ENCODE measurements at places on chromosomes 1 and 21.

- DNase-seq, result no peak
Observed at GRCh38 chr1:160642281-160642644, 4.6 kb downstream of the SLAMF1 start.

DNA sequence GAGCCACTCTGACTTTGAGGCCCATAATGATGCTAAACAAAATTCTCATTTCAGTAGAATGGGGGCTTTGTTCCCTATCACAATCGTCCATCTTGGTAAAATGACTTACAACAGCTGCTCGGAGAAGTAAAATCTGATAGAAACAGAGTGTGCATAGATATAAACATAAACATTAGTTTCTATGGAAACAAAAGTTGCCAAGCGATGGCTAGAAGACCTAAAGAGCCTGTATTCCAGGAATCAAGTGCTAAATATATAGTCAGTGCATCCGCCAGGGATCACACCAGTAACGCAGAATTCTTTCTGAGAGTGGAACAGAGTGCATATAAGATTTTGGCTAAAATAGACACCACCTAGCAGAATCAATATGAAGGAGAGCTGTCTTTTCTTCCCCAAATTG, 91.2 kb upstream of the KAZN start:
- no peak for DNase-seq

GRCh38 chr1:107555578-107555977, 409.4 kb downstream of the VAV3 start:
- DNase-seq, result no peak

DNA sequence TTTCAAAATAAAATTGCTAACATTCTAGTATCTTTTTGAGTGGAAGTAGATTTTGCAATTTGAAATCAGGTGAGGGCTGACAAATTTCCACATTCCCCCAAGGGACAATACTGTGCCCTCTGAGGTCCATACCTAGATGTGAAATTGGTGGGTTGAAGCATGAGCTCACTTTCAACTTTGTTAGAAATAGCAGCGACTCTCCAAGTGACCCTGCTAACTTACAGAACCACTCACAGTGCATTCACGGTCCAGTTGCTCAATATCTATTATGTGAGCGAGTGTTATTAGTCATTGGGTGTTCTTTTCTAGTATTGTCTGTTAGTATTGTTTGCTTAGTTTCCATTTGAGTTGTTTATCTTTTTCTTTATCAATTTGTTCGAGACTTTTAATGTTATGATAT, 53.6 kb upstream of the ASB17 start:
- no peak for DNase-seq

- DNase-seq, result no peak
Observed at GRCh38 chr1:32516402-32516801, 22.8 kb upstream of the ZBTB8A start.

- DNase-seq, result no peak
Observed at GRCh38 chr1:86388777-86389176, 7.3 kb downstream of the ODF2L start.

GRCh38 chr1:14733048-14733778, 134.7 kb downstream of the KAZN start:
- no peak for DNase-seq

DNA sequence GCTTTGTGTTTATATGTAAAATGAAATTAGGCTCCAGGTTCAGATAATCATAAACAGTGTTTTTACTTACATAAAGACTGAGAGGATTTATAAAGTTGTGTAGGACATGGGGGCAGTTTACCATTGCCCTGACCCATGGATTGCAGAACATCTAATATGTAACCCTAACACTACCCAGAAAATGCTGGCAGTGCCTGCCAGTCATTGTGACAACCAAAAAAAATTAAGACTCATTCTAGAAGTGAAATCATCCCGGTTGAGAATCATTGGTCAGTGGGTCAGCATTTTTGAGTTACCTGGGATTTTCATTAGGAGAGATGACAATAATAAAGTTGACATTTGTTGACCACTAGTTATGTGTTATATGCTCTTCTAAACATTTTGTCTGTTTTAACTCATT, 31.2 kb upstream of the THEM4 start:
- no peak for DNase-seq

GRCh38 chr1:19504796-19505692, 19.7 kb upstream of the CAPZB start:
- DNase-seq, result no peak

DNA sequence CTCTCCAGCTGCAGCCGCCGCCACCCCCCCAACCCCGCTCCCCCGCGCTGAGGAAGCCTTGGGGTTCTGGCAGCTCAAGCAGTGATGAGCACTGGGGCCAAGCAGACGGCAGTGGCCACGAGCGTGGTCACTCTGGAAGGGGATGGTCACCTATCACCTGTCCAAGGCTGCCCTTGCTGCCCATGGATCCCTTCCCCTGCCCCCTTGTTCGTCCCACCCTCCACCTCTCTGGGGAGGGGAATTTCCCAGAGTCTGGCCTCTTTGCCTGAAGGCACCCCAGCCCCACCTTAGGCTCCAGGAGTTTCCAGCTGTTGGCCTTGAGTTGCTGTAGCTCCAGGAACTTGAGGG, 7.2 kb upstream of the SMIM12 start:
- DNase-seq, result no peak

GRCh38 chr1:230054092-230054749, 12.8 kb upstream of the GALNT2 start:
- DNase-seq, result no peak

- no peak for DNase-seq
Observed at GRCh38 chr21:34788879-34789278, 120.1 kb downstream of the CLIC6 start.

DNA sequence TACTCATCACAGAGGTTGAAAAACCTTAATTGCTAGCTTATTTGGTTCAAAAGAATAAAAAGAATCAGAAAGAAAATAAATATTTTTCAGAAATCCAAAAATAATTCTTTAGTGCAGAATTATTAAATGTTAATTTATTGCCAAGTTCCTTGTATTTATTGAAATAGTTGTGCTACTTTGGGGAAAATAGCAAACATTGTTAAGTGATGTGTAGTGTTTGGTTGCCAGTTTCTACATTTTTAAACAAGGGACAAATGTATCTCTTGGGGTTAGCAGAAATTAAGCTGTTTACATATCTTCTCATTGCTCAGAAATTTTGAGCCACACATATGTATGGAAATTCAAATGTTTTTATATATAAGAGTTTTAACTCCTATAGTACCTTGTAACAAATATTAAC, 775.0 kb downstream of the USP25 start:
- no peak for DNase-seq

DNA sequence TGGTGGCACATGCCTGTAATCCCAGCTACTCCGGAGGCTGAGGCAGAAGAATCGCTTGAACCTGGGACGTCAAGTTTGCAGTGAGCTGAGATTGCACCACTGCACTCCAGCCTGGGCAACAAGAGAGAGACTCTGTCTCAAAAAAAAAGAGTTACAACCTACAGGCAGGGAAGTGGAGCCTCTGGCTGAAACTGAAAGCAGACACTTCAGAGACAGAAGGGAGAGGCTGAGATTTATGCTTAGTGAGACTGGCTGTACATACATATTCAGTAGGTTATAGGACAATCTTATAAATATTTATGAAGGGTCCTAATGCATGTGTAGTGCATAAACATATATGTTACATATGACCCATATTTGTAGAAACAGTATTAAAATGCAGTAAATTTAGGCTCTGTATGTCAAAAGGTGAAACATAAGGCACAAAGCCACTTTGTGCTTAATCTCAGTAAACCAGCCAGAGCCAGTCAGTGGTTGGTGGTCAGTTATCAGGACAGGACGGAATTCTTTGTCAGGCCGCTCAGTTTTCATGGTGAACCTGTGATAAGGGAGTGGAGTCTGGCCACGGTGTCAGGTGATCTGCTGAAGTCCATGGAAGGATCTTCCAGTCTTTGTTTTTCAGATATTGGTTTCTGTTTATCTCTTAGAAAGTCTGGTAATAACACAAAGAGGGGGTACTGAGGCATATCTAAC, 13.7 kb downstream of the RHEX start:
- DNase-seq, result no peak

GRCh38 chr1:244272471-244273261, 179.0 kb downstream of the ADSS2 start:
- DNase-seq, result peak; percentile 32

- DNase-seq, result no peak
Observed at GRCh38 chr1:223755992-223756775, 43.8 kb downstream of the CAPN2 start.

GRCh38 chr1:89259283-89259971, 13.2 kb downstream of the GBP5 start:
- peak; percentile 48 for DNase-seq

DNA sequence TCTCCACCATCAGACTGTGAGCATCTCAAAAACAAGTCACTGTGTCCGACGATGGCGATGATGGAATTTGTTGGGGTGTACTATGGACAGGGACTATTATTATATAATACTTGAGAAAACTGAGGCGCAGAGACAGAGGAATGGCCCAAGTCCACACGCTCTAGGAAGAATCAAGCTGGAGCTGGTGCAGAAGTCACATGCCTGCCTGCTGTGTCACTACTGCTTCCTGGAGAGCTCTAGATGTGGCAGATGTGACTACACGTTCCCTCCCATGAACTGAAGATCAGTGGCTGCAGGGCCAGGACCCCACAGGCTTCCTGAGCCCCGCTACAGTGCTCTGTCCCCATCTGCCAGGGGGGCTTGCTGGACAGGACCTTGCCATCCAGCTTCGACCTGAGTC, 56.9 kb downstream of the TRABD2B start:
- DNase-seq, result no peak

DNA sequence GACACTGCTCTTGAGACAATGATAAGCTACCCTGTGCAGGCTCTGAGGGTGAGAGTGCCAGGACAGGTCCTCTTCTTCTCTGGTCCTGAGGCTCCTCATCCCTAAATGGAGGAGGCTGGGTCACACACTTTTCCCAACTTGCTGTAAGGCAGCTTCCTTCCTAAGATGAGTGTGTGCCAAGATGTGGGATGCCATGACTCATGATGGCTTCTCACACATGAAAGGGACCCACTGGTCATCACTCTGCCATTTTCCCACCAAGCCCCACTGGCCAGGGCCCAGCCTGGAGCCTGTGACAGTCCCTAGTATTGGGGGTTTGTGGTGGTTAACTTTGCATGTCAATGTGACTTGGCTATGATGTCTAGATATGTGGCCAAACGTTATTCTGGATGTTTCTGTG, 54.4 kb downstream of the CNIH3 start:
- no peak for DNase-seq
